ENCODE measurements at places on chromosomes 6 and 20. TPM values are rescaled to one million over a fixed set of nuclear protein-coding genes. Genes with fewer than 3 reads are reported as not detected.

SRF gene
- 48.9 TPM for total RNA-seq

LPIN3 gene
- total RNA-seq: 21.0 TPM

GSTA2 gene
- not detected for total RNA-seq

COL11A2 gene
- 0.57 TPM for total RNA-seq

PGC gene
- 0.18 TPM for total RNA-seq

CTSA gene
- total RNA-seq: 232 TPM

SAMD5 gene
- total RNA-seq: 0.23 TPM

RAET1L gene
- not detected for total RNA-seq

TIAM2 gene
- 14.9 TPM for total RNA-seq

AIF1 gene
- total RNA-seq: 0.44 TPM

C6orf52 gene
- total RNA-seq: 6.5 TPM

FOXA2 gene
- total RNA-seq: 28.0 TPM

HTR1E gene
- not detected for total RNA-seq

TRIM10 gene
- not detected for total RNA-seq

SLC26A8 gene
- not detected for total RNA-seq

NOTCH4 gene
- total RNA-seq: 2.0 TPM

LAMP5 gene
- not detected for total RNA-seq

CDSN gene
- not detected for total RNA-seq

B3GALT4 gene
- 6.0 TPM for total RNA-seq

PACSIN1 gene
- 0.18 TPM for total RNA-seq

TCF15 gene
- total RNA-seq: not detected

FAXC gene
- total RNA-seq: 9.0 TPM

LTV1 gene
- total RNA-seq: 46.8 TPM

DNMT3B gene
- 3.5 TPM for total RNA-seq

LPA gene
- total RNA-seq: 0.21 TPM

RGS19 gene
- total RNA-seq: 32.0 TPM

GSTA3 gene
- not detected for total RNA-seq

CLPSL1 gene
- total RNA-seq: not detected

OOEP gene
- 10.6 TPM for total RNA-seq

DLL1 gene
- 2.4 TPM for total RNA-seq

PRDM13 gene
- total RNA-seq: not detected

SMLR1 gene
- total RNA-seq: 0.08 TPM

IPCEF1 gene
- 0.28 TPM for total RNA-seq

TUBB2B gene
- 22.7 TPM for total RNA-seq

RTN4IP1 gene
- total RNA-seq: 9.4 TPM

C4B gene
- total RNA-seq: 8.8 TPM

MUC21 gene
- total RNA-seq: not detected

PTCHD4 gene
- total RNA-seq: not detected

PRRT1 gene
- 1.3 TPM for total RNA-seq

Measured in Panc1 (cell line).